ENCODE measurements at places on chromosomes 6 and 20. TPM values are rescaled to one million over a fixed set of nuclear protein-coding genes. Genes with fewer than 3 reads are reported as not detected.

The HINT3 gene
- 11.1 TPM for polyA plus RNA-seq

DNA sequence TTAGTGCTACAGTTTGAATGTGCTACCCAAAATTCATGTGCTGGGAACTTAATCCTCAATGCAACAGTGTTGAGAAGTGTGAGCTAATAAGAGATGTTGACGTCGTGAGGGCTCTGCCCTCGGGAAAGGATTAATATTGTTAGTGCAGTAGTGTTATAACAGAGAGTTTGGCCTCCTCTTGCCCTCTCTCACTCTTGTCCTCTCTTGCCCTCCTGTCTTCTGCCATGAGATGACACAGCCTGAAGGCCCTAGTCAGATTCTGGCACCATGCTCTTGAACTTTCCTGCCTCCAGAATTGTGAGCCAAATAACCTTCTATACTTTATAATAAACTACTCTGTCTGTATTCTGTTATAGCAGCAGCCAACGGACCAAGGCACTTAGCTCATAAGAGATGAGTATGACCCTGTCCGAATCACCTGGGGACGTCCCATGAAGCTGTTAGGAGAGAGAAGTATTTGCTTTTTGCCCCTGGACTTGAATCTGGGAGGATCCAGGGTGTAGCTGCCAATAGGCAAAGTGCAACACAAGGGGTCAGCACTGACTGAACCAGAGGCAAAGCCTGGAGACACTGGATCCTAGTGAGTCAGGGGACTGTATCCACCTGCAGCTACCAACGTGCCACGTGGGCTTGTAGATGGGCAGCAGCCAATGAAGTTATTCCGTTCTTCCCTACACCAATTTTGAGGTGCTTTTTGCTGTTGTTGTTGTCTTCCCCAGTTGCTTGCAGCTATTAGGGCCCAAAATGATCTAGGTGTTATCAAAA, 233.7 kb downstream of the THBS2 start:
- no peak overlapping the region for H3K4me3 ChIP-seq
- DNase-seq: peak; percentile 38
- H3K4me1 ChIP-seq: no peaks in the 10 kb centered on the region
- no peaks in the 10 kb centered on the region for H3K36me3 ChIP-seq

GRCh38 chr6:106626485-106626884, 2.8 kb downstream of the RTN4IP1 start:
- no peaks in the 10 kb centered on the region for H3K27me3 ChIP-seq
- no peak for DNase-seq
- H3K36me3 ChIP-seq: peaks cover 2% of the 10 kb centered on the region
- H3K4me3 ChIP-seq: no peak overlapping the region

DNA sequence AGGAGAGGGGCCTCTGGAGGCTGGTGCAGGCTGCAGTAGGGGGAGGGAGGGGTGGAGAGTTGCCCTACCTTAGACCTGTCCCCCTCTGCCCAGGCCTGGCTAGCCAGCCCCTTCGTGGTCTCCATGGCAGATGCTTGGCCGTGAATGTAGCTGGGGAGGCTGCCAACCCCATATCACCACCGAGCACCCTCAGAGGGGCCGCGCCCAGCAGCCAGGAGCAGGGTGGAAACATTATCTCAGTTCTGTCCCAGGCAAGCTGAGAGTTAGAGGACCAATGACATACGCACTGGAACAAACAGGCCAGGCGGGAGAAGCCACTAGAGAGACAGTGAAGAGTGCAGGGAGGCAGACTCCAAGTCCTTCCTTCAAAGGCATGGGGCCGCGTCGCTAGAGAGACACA, 66.5 kb downstream of the LRFN2 start:
- DNase-seq: peak; percentile 38
- no peaks in the 10 kb centered on the region for H3K36me3 ChIP-seq
- no peak overlapping the region for H3K27ac ChIP-seq
- H3K27me3 ChIP-seq: no peaks in the 10 kb centered on the region

- H3K27me3 ChIP-seq: no peaks in the 10 kb centered on the region
- H3K4me3 ChIP-seq: no peak overlapping the region
- no peak overlapping the region for H3K27ac ChIP-seq
- H3K4me1 ChIP-seq: no peaks in the 10 kb centered on the region
- no peaks in the 10 kb centered on the region for H3K36me3 ChIP-seq
Measured at GRCh38 chr6:81806793-81807565, 54.5 kb upstream of the TENT5A start.

DNA sequence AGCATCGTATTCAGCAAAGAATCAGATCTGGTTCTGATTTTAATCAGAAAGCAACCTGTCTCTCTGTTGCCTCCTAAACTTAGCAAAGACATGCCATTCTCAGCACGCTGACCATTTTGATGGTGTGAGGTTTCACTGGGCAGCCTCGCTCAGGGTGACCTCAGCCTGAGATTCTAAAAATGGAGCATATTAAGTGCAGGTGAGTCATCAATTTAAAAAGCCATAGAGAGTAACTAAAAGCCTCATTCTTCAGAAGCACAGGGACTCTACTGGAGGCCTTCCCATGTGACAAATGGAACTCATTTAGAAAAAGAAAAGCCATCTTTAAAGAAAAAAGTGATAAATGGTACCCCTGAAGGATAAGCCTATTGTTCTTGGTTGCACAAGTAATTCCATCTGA, 91.3 kb downstream of the FILIP1 start:
- no peaks in the 10 kb centered on the region for H3K27me3 ChIP-seq
- H3K36me3 ChIP-seq: no peaks in the 10 kb centered on the region
- H3K27ac ChIP-seq: no peak overlapping the region
- no peaks in the 10 kb centered on the region for H3K4me1 ChIP-seq
- DNase-seq: no peak
